ENCODE measurements at places on chromosomes 11 and 22.

DNA sequence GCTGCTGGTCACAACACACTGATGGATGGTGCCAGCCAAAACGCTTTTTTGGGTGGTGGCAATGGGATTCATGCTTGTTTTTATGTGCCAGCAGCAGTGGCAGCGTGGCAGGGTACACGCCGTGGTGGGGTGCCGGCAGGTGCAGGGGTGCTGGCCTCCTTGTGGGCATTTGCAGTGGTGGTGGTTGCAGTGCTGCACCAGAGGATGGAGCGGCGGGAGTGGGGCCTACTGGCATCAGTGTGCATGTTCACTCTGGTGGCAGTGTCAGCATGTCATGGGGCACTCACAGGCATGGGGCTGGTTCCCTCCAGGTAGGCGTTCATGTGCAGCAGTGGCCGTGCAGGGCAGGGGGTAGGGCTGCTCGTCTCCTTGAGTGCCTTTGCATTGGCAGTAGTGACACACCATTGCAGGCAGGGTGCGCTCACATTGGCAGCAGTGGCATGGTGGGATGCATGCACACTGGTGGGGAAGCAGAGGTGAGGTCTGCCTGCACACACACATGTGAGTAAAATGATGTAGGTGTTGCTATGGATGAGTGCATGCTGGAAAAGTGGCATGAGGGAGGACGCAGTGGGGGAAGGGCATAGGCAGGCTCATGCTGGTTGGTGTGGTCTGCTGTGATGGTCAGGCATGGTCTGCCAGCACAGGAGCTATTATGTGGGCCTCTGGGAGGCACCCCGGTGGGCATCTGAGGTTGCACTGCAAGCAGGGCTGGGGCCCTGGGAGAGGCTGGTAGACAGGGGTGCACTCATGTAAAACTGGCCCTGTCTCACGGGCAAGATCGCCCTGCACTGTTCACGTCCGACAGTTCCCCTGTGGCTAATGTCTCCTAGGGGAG is 29.9 kb downstream of the CCDC15 start:
- DNase-seq: no peak

DNA sequence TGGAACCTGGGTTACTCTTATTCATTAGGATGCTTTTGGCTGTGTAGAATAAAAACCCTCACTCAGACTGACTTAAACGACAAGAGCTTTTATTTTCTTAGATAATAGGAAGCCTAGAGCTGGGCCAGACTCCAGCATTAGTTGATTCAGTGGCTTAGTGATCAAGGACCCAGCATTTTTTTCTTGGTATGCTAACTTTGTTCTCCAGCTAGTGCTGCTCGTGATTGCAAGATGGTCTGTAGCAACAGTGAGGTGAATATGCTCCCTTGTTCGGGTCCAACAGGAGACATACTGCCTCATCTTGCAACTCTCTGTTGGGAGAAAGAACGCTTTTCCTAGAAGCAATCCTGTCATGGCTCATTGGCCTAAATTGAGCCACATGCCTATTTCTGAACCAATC is 33.4 kb downstream of the INSC start:
- DNase-seq: no peak

GRCh38 chr11:128709402-128709801 is 15.5 kb downstream of the FLI1 start:
- no peak for DNase-seq

GRCh38 chr22:31488988-31489617 is 539 bp downstream of the EIF4ENIF1 start:
- DNase-seq: peak; percentile 32

- DNase-seq: no peak
Observed at GRCh38 chr11:113506893-113507292, 31.7 kb upstream of the DRD2 start.

Measured in stimulated activated naive CD4-positive, alpha-beta T cell treated with Interleukin-2 at 50 U/mL for 16 hours (primary cell).